ENCODE measurements at places on chromosomes 12 and 14.

- no peak for DNase-seq
Observed at GRCh38 chr12:76860256-76860655, 18.6 kb downstream of the CSRP2 start.

GRCh38 chr12:78149459-78149858 is 318.8 kb downstream of the NAV3 start:
- no peak for DNase-seq

GRCh38 chr12:68097386-68097785 is 62.2 kb downstream of the IFNG start:
- no peak for DNase-seq

GRCh38 chr14:77124345-77125280 is 17.0 kb downstream of the ZDHHC22 start:
- peak; percentile 88 for DNase-seq

- DNase-seq: no peak
Observed at GRCh38 chr12:44904321-44904720, 28.2 kb upstream of the NELL2 start.

DNA sequence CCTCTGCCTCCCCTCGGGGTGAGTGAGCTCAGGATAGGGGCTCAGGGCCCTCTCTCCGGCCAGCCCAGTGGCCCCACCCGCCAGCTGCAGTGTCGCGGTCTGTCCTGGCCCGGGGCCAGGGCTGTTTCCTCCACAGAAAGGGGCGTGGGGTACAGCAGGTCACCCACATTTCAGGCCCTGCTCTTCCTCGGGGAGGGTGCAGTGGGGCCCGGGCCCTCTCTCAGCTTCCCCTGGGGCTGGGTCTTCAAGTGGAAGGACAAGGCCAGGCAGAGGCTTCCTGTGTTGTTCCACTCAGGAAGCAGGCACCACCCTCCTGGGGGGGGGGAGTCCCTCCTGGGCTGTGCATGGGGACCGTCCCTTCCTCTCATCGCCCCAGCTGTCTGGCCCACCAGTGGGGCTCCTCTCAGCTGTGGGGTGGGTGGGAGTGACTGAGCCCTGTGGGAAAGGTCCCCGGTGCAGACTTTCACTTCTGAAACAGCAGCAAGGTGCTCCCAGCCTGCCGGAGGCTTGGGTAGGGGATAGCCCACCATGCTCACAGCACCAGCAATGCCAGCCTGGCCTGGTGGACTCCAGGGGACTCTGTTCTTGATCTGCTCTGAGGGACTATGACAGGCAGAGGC is 3.7 kb downstream of the GPR132 start:
- DNase-seq: peak; percentile 87

DNA sequence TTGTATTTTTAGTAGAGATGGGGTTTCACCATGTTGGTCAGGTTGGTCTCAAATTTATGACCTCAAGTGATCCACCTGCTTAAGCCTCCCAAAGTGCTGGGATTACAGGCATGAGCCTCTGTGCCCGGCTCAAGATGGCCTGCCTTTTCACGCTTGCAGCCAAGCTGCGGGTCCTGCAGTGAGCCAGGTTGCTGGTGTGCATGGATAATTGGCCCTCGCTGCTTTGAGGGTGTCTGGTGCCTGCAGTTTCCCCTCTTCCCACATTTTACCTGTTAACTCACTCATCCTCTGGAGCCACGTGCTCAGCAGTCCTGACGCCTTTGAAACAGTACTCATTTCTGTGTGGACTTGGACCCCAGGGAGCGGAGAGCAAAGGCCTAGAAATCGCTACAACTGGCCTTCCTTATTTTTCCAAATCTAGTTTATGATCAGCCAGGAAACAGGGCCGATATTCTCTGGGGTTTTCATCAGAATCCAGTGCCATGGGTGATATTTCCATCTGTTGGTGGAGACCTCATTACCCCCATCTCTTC is 42.2 kb downstream of the TPCN1 start:
- no peak for DNase-seq

DNA sequence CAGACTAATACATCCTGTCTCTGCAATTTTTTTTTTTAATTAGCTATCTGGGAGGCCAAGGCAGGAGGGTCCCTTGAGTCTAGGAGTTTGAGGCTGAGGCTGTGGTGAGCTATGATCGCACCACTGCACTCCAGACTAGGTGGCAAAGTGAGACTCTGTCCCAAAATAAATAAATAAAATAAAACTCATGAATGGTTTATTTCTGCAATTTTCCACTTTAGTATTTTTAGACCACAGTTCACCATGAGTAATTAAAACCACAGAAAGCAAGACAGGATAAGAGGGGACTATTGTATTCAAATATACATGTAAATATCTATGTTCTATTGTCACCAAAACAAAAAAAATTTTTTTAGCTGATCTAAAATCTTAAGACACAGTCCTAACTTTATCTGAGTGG is 17.8 kb downstream of the TAOK3 start:
- no peak for DNase-seq

GRCh38 chr14:73935666-73936065 is 14.2 kb downstream of the FAM161B start:
- no peak for DNase-seq

GRCh38 chr12:24705741-24706358 is 243.1 kb downstream of the BCAT1 start:
- no peak for DNase-seq

DNA sequence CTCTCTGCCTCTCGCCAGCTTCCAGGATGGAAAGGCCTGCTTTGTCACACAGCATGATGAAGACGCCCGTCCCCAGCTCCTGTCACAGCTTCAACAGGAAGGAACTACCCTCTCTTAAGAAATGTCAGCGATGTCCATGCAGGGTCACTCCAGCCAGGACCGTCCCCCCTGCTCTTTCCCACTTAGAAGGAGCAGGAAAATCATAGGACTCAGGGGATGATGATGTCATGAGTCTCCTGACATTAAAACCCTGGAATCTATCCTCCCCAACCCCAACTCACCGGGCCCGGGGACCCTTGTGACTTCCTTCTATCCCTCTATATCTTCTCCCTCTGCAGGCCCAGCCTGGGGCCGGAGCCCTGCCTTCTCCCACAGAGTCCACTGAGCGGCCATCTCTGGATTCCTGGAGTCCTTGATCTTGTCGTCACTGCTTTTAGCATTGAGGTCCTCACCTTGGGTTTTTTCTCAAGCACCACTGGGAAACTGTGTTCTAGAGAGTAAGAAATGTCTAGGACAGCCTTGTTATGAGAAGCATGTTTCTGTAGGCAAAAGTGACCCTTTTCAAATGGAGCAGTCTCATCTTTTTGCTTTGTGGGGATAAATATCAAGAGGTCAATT is 42.8 kb upstream of the P2RX7 start:
- no peak for DNase-seq

DNA sequence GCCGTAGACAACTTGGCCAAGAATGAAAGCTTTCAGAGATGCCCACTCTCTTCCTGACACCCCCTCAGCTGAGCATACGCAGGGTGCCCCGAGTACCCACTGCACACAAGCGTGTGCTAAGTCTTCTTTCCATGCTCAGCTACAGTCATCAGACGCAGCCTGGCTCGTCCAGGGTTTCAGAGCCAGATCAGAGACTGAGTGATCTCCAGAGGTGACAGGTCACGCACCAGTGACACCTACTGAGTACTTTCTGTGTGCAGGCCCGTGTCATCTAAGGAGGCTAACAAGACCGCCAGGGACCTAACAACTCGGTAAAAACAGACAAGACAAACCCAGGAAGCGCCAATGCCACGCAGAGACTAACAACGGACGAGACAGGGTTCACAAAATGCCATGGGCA is 25.1 kb downstream of the STX2 start:
- DNase-seq: no peak

DNA sequence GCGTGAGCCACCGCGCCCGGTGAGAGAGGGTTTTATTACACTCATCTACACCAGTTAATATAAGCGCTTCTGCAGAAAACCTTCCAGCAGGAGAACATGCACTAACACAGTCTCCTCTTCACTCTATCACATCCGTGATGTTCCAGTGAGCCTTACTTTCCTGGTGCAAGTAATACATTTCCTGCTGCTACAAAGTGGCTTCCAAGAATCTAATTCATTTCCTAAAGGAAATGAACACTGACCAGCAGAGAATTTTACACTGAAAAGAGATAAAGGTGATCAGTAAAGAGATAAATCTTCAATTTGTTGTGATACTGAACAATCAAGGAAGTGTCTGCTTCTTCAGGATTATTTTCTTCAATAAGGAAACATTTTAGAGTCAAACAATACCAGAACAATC is 39.5 kb downstream of the ZFYVE21 start:
- no peak for DNase-seq

- no peak for DNase-seq
Observed at GRCh38 chr12:117188961-117189724, 1.1 kb downstream of the FBXO21 start.

- DNase-seq: no peak
Observed at GRCh38 chr14:50067723-50068495, 48.5 kb downstream of the VCPKMT start.

GRCh38 chr14:61577506-61577931 is 117.8 kb upstream of the HIF1A start:
- no peak for DNase-seq

- DNase-seq: no peak
Observed at GRCh38 chr12:62914443-62915203, 20.3 kb downstream of the PPM1H start.

- no peak for DNase-seq
Observed at GRCh38 chr12:93109551-93110203, 180.6 kb upstream of the EEA1 start.

DNA sequence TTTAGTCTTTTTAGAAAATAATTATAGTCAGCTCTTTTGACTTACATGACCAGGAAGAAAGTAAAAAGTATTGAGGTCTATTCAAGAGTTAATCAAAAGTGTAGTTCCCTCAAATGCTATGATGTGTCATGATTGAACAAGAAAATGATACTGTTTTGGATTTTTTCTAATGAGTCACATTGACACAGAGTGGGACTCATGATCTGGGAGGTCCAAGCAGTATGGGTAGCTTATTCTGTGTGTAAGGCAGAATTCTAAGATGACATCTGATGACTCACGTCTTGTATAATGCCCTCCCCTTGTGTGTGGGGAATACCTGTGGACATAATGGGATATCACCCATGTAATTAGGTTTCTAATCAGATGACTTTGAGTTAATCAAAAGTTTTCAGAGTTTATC is 178.1 kb upstream of the DDHD1 start:
- no peak for DNase-seq

DNA sequence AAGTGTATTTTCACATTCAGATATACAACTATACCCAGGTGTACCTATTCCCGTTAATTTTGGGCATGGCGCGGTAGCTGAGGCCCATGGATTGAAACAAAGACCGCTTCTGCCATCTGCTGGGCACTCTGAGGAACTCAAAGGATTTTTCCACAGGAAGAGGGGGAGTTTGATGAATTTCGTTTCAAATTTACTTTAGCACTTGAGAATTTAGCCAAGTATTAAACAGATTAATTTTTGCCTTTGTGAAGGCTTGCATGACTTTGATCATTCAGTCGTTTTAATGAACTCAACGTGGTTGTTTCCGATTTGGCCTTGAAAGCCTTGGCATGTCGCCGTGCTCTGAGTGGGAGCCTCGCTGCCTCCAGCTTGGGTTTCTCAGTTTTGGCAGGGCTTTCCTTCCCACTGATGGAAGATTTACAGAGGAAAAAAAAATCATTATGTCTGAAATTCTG is 153.2 kb upstream of the DDHD1 start:
- peak; percentile 75 for DNase-seq

- DNase-seq: no peak
Observed at GRCh38 chr12:124621296-124621660, 53.9 kb upstream of the NCOR2 start.

GRCh38 chr14:105420101-105420973 is 710 bp downstream of the MTA1 start:
- DNase-seq: no peak
